ENCODE measurements at places on chromosomes 12 and 14.

DNA sequence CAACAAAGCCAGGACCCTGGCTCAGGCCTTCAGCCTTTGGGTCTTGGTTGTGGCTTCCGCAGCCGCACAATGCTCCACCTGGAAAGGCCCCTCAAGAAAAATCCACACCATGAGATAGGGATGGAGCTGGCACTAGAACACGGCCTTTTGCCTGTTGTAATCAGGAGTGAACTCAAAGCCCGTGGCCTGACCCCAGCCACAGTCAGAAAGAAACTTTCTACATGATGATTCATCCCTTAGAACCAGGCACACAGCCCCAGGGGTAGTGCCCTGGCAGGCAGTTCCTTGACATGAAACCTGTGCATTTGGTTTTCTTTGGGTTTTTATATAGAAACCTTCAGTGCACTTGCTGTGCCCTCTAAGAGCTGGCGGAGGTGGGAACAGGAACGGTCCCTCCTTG, 5.1 kb downstream of the CLMN start:
- DNase-seq, result peak; percentile 46

DNA sequence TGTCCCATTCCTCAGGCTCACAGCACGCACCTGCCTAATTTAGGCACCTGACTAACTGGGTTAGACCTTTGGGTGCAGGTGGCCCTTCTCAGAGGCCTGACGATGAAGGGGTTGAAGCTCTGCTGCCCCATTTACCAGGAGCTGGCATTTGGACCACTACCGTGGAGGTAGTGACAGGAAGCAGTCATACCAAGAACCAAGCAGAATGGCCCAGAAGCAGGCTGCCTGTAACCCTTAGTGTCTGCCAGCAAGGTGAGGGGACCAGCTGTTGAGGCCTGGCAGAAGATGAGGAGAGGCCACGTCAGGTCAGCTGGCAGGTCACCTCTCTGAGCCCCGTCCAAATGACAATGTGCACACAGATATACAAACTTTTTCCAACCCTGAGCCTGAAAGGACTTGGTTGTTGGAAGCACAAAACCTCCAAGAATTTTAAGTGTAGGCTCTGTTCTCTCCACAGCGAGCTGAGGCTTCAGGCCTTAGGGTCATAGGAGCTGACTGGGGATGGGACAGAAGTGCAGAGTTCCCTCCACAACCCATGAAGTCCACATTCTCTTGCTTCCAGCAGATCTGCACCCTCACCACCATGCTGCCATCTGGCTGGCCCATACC, 23.1 kb downstream of the VASH1 start:
- DNase-seq, result no peak

GRCh38 chr12:106235770-106236169, 12.1 kb downstream of the CKAP4 start:
- no peak for DNase-seq

DNA sequence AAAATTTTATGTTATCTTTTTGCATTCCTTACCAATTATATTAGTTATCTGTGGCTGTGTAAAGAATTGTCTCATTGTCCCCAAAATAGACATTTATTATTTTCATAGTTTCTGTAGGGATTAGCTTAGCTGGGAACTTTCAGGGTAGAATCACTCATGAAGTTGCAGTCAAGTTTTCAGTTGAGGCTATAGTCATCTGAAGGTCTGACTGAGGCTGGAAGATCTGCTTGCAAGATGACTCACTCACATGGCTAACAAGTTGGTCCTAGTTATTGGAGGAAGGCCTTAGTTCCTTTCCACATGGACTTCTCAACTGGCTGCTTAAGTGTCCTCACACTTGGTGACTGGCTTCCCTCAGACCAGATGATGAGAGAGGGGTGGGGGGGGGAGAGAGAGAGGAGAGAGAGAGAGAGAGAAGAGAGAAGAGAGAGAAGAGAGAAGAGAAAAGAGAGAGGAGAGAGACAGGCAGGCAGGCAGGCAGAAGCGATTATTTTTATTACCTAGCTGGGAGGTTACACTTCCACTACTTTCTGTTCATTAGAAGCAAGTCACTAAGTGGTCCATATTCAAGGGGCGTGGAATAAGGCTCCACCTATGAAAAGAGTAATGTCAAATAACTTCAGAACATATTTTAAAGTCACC, 6.4 kb downstream of the AP5M1 start:
- DNase-seq, result no peak

GRCh38 chr14:68405961-68406360, 386.9 kb downstream of the ZFP36L1 start:
- no peak for DNase-seq

DNA sequence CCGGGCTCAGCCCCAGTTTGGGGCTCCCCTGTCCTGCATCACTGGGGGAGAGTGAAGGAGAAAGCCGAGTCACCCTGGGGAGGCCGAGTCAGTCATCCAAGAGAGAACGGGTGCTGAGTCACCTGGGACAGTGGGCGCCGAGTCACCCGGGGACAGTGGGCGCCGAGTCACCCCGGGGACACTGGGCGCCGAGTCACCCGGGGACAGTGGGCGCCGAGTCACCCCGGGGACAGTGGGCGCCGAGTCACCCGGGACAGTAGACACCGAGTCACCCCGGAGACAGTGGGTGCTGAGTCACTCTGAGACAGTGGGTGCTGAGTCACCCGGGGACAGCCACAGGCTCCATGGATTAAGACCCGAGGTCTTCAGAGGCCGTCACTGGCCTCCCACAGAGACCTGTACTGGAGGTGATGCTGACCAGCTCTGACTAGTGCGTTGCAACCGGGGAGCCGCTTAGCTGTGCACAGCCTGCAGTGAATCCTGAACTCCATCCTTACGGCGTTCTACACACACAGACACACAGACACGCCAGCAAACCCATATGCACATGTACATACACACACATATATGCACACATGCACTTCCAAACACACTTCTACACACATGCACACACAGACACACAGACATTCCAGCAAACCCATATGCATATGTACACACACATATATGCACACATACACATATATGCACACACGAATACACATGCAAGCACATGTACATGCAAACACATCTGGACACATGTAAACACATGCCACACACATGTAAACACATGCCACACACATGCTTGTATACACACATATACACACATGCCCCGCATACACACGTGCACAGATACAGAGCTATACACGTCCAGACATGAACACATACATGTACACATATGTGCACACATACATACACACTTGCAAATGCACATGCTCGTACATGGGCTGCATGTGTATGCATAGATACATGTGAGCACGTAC, 64.9 kb upstream of the GALNT9 start:
- peak; percentile 43 for DNase-seq

GRCh38 chr12:111173836-111174235, 195.1 kb downstream of the PHETA1 start:
- DNase-seq, result no peak

DNA sequence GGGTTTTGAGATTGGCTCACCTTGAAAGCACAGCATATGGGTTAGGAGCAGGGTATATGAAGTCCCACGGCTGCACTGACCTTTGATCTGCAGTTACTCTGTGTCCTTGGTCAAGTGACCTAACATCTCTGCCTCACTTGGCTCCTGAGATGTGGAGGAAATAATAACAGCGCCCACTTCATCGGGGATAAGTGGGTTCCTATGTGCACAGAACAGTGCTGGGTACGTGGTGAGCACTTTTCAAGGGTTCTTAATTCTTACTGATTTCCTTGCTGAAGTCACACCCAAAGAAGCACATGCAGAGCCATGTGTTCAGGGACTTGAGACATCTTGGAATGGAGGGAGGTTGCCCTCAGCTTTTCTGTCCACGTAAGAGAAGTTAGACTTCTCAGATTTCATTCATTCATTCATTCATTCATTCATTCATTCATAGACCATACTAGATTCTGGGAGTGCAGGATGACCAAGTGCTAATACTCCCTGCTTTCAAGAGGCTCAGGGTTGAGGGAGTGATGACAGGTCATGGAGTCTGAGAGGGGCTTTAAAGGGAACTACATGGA, 39.4 kb downstream of the ADGRD1 start:
- DNase-seq, result no peak

DNA sequence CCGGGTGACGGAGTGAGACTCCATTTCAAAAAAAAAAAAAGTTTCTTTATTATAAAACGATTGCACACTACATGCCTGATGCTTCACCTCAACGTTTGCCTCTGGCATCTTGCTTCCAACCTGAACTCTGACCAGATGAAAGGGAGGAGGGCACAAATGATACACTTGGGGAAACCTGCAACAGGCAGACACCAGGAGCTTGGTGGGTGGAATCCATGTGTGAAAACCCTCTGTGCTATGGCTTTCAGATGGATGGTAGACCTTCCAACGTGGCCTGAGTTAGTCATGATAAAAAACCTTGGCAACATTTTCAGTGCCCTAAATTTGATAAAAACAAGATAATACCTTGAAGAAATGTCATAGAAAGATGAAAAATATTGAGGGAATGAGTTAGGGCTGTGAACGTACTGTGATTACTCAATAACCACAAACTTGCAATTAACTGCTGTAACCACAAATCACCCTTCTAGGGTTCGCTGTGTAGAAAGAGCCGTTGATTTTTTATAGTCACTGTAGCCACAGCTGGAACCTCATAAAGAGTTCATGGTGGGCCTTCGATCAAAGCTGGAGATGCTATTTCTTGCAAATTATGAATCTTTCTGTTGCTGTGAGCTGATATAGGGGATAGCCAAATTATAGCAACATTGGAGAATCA, 26.1 kb upstream of the GZMB start:
- no peak for DNase-seq

- DNase-seq, result no peak
Observed at GRCh38 chr14:102056694-102057442, 30.0 kb downstream of the HSP90AA1 start.
